Upper lobe of left lung (tissue), 6 donors: ENCODE measurements at places on chromosomes 7 and 10. TPM values are rescaled to one million over a fixed set of nuclear protein-coding genes. Genes with fewer than 3 reads are reported as not detected.
A peak's percentile ranks its signal among the peaks of the same experiment; 100 is the strongest.

- no peaks in the 10 kb centered on the region for H3K36me3 ChIP-seq
- H3K4me3 ChIP-seq = no peak overlapping the region
- peaks cover 57% of the 10 kb centered on the region for H3K27me3 ChIP-seq
- peaks cover 3% of the 10 kb centered on the region for H3K4me1 ChIP-seq
Measured at GRCh38 chr7:157682946-157683746, 346.3 kb downstream of the DNAJB6 start.

SYT15 gene
- 50.6 TPM for total RNA-seq

PRTFDC1 gene
- total RNA-seq = 3.9 TPM

DNA sequence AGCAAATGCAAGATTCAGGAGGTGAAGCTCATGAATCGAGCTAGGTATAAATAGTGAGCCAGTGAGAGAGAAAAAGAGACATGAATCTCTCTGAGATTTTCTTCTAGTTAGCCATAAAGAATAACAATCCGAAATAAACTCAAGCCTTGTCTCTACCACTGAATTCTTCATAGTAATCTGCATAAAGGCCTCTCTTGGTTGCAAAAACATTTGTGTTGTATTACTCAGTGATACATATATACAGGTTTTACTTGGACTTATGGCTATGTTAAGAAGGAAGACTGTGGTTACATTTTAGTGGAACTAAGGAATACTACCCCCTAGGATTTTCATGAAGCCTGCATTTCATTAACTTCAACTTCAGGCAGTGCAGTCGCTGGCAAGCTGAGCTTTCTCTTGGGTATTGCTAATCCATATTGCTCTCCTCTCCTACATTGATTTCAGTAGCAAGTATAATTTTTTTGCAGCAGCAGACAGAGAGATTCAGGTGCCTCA is 72.7 kb upstream of the TRIL start:
- no peaks in the 10 kb centered on the region for H3K27me3 ChIP-seq
- no peak overlapping the region for H3K4me3 ChIP-seq
- no peaks in the 10 kb centered on the region for H3K36me3 ChIP-seq
- DNase-seq = no peak

DNA sequence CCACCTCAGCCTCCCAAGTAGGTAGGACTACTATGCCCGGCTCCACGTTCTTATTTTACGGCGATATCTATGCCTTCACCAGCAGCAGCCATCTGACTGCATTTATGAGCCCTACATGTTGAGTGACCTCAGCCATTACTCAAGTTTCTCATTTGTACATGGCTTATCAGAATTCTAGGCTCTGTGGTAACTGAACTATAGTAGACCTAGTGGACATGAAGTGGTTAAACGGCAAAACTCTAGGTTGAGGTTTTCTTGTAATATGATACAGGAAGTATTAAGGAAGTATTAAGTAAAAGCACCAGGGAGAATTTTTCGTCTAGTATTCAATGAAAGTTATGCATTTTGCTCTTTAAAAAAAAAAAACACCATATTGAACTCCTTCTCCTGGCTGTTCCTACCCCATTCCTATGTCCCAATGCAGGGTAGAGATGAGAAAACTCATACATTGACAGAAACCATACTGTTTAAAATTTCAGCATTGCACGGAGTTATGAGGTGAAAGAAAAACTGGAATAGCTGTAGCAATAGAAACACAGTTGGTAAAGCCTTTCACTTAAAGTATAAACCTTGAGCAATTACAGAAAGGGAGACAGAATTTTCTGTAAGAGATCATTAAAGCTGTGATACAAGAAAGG is 39.8 kb upstream of the EPC1 start:
- no peaks in the 10 kb centered on the region for H3K27me3 ChIP-seq
- no peak overlapping the region for H3K4me3 ChIP-seq
- H3K36me3 ChIP-seq = no peaks in the 10 kb centered on the region
- H3K27ac ChIP-seq = no peak overlapping the region
- peaks cover 5% of the 10 kb centered on the region for H3K4me1 ChIP-seq
- no peak for DNase-seq

- no peaks in the 10 kb centered on the region for H3K4me1 ChIP-seq
- H3K36me3 ChIP-seq = peaks cover 69% of the 10 kb centered on the region
- no peaks in the 10 kb centered on the region for H3K27me3 ChIP-seq
- no peak for DNase-seq
Measured at GRCh38 chr7:6607651-6608051, 7.8 kb upstream of the ZNF853 start.

- H3K4me3 ChIP-seq = no peak overlapping the region
- no peaks in the 10 kb centered on the region for H3K4me1 ChIP-seq
- H3K36me3 ChIP-seq = peaks cover 58% of the 10 kb centered on the region
- H3K27me3 ChIP-seq = no peaks in the 10 kb centered on the region
- no peak overlapping the region for H3K27ac ChIP-seq
Measured at GRCh38 chr7:66804001-66804400, 63.5 kb downstream of the RABGEF1 start.

DNA sequence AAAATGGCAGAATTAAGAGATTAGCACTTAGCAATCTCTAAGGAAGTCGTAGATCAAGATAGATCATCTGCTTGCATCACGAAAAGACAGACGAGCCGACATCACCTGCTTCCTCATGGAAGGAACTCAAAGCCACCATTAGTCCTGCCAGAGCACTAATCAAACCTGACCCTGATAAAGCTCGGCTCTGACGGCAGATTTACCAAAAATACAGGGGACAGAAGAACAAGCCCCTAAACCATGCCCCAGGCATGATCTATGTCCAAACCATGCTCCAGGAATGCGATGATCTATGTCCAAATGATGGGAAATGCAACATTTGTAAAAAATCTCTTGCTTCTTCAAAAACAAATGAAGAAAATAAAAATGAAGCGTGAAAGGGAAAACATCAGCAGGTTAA is 182.8 kb downstream of the TCERG1L start:
- H3K36me3 ChIP-seq = no peaks in the 10 kb centered on the region
- H3K4me1 ChIP-seq = peaks cover 3% of the 10 kb centered on the region
- DNase-seq = no peak
- H3K4me3 ChIP-seq = no peak overlapping the region
- H3K27ac ChIP-seq = no peak overlapping the region

PTEN gene
- total RNA-seq = 177 TPM

SMKR1 gene
- 0.76 TPM for total RNA-seq

GRCh38 chr10:79285315-79286197 is 61.7 kb upstream of the PPIF start:
- no peak overlapping the region for H3K4me3 ChIP-seq
- H3K27ac ChIP-seq = peak overlapping the region; percentile 85
- H3K4me1 ChIP-seq = peaks cover 34% of the 10 kb centered on the region

AOAH gene
- 24.2 TPM for total RNA-seq

DNA sequence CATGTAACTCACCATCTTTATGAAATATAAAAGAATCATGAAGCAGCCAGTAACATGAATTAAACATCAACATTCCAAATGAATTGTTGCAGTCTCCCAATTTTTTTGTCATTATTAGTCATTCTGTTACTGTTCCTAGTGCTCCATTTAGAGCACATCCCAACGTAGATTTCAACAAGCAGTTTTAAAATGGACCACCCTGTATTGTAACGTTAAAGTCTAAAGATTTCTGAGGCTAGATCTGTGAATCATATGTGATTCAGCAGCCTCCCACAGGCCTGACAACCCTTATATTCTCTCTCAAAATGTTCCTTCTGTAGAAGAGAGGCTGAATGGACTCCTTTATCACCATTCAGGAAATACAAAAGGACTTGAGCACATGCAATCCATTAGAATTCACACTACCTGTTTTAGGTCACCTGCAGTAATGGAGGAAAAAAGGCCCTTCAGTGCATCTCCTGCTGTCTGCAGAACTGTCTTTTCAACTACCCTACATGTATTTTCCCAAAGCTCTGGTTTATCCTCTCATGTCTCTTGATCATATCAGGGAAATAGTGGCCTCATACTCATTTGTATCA is 81.4 kb downstream of the CACNA2D1 start:
- no peak for DNase-seq
- H3K4me3 ChIP-seq = no peak overlapping the region
- H3K4me1 ChIP-seq = no peaks in the 10 kb centered on the region
- no peak overlapping the region for H3K27ac ChIP-seq
- H3K27me3 ChIP-seq = no peaks in the 10 kb centered on the region

DNA sequence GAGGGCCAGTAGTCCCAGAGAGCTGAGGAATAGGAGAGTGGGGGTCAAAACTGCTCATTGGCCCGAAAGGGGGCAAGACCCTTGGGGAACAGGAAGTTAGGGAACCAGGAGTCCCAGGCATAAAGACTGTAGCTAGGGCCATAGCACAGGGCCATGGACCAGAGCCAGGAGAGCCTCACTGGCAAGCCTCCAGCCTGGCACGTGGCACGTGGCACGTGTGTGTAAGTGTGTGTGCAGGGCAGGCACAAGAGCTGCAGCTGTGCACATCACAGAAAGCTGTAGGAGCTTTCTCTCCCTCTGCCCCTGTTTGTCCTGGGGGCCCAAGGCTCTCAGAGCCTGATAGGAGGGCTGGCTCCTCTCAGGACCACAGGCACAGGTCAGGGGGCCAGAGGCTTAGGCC is 47.8 kb upstream of the SLF2 start:
- H3K27me3 ChIP-seq = no peaks in the 10 kb centered on the region
- no peak overlapping the region for H3K27ac ChIP-seq
- H3K4me1 ChIP-seq = no peaks in the 10 kb centered on the region
- no peak for DNase-seq
- no peaks in the 10 kb centered on the region for H3K36me3 ChIP-seq

DNA sequence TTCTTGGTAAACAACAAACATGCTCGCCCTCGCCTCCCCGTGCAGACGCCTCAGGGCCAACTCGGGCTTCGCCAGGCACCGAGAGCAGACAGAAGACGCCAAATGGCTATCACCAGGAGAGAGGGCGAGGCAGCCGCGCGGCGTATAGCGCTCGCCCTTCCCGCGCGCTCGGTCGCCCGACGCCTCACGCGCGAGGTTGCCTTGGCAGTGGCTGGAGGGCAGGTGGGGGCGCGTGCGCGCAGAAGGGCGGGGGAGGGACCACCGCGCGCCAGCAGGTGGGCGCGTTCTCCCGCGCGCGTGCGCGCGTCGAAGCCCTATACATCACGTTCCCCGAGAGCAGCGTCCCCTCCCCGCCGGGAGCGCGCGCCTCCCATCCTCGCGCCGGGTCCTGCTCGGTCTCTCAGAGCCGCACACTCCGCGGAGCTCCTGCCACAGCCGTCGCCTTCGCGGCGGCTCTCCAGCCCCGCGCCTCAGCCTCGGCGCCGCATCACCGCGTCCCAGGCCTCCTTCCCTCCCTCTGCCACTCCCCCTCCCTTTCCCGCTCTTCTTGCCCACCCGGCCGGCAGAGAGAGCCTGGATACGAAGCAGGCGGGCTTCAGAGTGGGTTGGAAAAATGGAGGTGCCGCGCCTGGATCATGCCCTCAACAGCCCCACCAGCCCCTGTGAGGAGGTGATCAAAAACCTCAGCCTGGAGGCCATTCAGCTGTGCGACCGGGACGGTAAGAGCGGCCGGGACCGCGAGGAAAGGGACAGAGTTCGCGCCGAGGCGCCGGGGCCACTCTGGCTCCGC is at the start of gene PHYHIPL:
TSS of gene PHYHIPL (plus strand) at position 403 of the 790 bp plus-strand sequence. CDS start at position 614, 211 bp downstream.
- H3K4me3 ChIP-seq = peak within 1 kb of the TSS; percentile 38
- peaks cover 9% of the 10 kb centered on the region for H3K4me1 ChIP-seq
- H3K27me3 ChIP-seq = no peaks in the 10 kb centered on the region
- DNase-seq = peak; percentile 69
- no peaks in the 10 kb centered on the region for H3K36me3 ChIP-seq
- H3K27ac ChIP-seq = no peak within 1 kb of the TSS

DNA sequence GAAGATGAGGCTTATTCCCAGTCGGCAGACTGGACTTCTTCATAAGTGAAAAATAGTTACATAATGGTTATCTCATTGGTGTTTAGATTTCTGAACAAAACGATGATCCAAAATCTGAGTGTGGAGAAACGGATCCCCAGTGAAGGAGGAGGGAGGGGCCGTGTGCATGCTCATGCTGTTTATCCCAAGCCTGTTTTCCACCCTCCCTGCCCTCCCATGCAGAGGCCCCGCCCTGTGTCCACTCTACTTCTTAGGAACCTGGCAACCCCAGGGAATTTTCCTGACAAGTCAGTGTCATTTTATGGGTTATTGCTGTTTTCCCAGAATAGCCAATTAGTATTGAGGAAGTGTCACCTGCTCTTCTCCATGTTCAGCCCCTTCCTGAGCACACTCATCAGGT is 174.0 kb downstream of the CELF2 start:
- H3K27me3 ChIP-seq = no peaks in the 10 kb centered on the region
- H3K4me3 ChIP-seq = no peak overlapping the region
- no peaks in the 10 kb centered on the region for H3K36me3 ChIP-seq
- peak overlapping the region; percentile 30 for H3K27ac ChIP-seq

- no peak overlapping the region for H3K27ac ChIP-seq
- no peak for DNase-seq
- no peaks in the 10 kb centered on the region for H3K4me1 ChIP-seq
- no peak overlapping the region for H3K4me3 ChIP-seq
Measured at GRCh38 chr10:115706488-115707076, 566.4 kb downstream of the GFRA1 start.

DNA sequence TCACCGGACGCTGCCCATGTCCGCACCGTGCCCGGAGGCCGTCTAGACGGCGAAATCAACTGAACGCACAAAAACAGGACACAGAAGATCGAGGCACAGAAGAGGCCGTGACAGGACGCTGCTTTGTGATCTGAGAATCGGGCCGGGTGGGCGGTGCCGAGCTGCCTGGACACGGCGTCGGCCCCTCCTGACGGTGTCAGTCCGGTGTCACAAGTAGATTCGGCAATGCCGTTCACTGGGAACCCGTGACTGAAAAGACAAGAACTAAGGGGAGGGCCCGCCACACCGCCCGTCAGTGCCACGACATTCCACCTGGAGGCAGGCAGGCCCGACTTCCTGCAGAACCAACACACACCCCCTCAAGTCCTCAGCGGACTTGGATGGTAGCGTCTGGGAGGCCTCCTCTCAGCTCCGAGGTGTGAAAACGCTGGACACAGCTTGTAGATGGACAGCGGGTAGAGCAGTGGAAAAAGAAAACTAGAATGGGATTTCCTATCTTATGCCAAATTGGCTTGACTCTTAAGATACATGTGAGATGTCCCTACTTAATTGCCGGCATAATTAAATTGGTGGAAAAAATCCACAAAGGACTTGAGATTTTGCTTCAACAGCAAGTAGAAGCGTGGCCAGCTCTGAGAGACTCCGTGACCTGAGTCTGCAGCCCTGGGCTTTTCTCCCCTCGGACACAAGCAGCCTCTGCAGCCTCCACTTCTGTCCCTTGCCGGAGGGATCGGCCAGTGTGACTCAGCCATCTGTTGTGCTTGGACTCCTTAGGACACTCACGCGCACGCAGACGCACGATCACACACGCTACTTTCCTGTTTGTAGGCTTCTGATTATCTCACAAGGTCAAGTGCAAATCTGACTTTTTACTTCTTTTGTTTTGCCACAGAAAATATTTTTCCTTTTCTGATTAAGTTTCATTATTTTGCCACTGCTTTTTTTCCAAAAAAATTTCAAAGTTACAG is 269.0 kb downstream of the DIP2C start:
- H3K27me3 ChIP-seq = no peaks in the 10 kb centered on the region
- DNase-seq = no peak
- H3K4me3 ChIP-seq = no peak overlapping the region

- DNase-seq = no peak
- H3K36me3 ChIP-seq = no peaks in the 10 kb centered on the region
- no peak overlapping the region for H3K4me3 ChIP-seq
- H3K4me1 ChIP-seq = no peaks in the 10 kb centered on the region
- H3K27me3 ChIP-seq = no peaks in the 10 kb centered on the region
- no peak overlapping the region for H3K27ac ChIP-seq
Measured at GRCh38 chr10:4108693-4109092, 323.7 kb upstream of the KLF6 start.

OR2A42 gene
- 0.46 TPM for total RNA-seq
